ENCODE measurements at places on chromosomes 2 and 18.
A peak's percentile ranks its signal among the peaks of the same experiment; 100 is the strongest.

GRCh38 chr2:127829845-127830246 is 18.9 kb upstream of the WDR33 start:
- DNase-seq = no peak

DNA sequence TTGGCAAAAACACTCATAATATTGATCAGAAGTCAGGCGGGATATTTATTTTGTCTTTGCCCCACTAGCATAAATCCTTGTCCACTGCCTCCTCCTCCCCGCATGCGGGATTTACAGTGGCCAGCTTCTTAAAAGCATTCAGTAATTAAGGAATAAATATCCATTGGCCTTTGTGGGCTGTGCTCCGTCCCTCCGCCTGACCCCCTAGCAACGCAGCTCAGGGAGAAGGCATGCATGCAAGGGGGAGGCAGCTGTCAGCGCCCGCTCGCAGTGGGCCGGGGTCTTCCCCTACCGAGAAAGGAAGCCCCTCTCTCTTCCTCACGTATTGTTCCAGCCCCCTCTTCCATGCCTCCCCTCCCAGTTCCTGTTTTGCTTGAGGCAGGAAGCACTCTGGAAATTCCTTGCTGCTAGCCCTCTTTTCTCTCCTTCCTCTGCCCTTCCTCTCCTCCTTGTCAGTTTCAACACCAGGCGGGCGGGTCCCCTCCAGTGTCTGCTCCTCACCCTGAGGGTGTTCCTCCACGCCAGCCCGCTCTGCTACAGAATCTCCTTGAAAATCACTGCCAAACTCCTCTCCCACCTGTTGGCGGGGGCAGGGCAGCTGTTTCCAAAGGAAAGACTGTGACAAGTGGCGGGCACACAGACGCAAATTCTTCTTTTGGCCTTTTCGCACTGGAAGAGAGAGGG is 60.1 kb downstream of the GBX2 start:
- no peak for DNase-seq

GRCh38 chr2:151760139-151760650 is 25.9 kb upstream of the NEB start:
- DNase-seq = no peak

GRCh38 chr2:219561179-219562048 is 9.9 kb downstream of the OBSL1 start:
- DNase-seq = no peak

- no peak for DNase-seq
These were observed 82.6 kb upstream of the FRZB start for GRCh38 chr2:182949052-182949451.

GRCh38 chr2:201228271-201228911 is 31.9 kb upstream of the CASP8 start:
- DNase-seq = no peak

- DNase-seq = no peak
These were observed 677.0 kb downstream of the SUCLG1 start for GRCh38 chr2:83782122-83782521.

DNA sequence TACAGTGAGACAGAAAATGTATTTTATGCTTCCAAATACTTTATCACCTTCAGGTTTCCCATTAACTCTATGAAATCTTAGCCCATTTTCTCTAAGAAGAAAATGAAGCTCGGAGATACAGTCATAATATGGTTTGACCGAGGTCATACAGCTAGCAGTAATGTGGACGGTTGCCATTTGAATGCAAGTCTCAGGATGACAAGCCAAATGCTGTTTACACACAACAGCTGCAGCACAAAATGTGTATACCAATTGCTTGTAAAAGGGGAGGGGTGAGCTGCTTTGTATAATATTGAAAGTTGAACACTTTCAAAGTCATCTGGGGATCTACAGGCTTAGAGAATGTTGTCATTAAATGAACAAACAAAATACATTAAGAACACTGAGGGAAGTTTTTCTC is 93.8 kb upstream of the FSIP2 start:
- DNase-seq = no peak

DNA sequence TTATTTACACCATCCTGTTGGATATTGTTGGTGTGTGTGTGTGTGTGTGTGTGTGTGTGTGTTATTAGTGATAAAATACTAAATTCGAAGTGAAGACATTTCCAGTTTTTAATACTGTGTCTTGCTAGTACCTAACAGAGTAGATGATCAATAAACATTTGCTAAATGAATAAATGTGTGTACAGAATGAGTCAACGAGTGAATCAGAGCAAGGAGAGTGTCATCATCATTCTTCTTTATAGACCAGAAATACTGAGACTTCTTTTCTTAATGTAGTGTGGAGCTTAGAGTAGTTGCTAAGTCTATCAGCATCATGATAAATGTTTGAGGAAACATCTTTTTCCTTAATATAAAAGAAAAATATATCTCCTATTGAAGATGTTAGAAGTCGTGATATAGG is 169.7 kb upstream of the SATB2 start:
- DNase-seq = no peak

DNA sequence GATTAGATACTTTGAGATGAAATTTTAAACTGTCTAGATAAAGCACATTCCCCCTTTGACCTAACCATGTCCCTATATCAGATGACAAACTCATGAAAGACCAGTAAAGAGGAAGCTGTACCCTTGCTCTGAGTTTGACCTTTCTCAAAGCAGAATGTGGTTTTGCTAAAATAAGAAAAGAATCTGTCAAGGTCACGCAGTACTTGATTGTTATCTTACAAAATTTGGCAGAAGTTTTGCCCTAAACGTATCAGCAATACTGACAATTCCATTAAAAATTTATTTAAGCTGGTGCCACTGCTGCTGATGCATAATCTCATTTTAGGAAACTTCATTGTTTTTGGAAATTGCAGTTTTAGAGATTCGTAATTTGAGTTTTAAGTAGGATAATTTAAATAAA is 31.2 kb upstream of the GALM start:
- no peak for DNase-seq

DNA sequence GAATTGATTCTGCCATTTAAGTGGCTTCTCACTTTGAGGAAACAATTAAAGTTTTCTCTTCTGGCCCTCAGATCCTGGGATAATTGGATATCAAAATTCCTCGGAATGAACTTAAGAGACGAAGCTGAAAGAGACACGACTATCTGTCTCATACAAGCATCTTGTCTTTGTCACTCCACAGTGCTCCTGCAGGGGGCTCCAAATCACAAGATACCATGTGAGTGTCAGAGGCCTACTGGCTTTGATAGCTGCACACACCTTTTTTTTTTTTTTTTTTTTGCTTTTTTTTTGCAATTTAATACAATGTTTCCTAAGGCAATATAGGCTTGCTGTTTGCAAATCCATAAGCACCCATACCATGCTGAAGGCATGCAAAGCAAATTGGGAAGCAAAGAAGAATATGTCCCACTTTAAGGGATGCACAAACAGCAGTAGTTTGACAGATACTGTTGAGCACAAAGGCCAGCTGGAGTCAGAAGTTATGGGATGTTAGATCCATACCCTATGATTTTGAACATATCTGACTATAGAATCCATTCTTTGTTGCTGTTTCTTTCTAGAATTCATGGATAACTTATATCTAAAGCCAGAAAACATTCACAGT is 109.0 kb upstream of the CBLN2 start:
- peak; percentile 59 for DNase-seq

GRCh38 chr2:118808429-118808809 is 39.0 kb downstream of the EN1 start:
- no peak for DNase-seq

DNA sequence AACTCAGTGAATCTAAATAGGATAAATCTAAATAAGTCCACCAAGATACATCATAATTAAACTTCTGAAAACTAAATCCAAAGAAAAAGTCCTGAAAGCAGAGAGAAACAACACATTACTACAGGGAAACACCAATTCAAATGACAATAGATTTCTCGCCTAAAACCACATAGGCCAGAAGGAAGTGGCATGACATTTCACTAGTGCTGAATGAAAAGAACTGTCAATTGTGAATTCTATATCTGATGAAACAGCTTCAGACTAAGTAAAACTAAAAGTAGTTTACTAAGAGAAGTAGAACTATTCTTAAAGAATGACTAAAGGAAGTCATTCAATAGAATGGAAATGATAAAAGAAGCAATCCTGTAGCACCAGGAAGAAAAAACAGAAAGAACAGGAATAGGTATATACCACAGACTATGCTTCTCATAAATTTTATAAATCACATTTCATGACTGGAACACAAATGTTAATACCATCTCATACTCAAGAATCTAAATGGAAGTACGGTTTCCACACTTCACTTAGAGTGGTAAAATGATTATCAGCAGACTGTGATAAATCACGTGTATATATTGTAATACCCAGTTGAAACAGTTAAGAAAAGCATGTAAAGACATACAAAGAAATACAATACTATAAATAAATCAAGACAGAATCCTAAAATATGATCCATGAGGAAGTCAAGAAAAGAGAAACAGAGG is 46.4 kb downstream of the ASXL2 start:
- DNase-seq = no peak

- DNase-seq = no peak
These were observed 116.1 kb downstream of the CAMKMT start for GRCh38 chr2:44477657-44478414.

- DNase-seq = no peak
These were observed 45.9 kb downstream of the ITPRID2 start for GRCh38 chr2:181937473-181937872.

DNA sequence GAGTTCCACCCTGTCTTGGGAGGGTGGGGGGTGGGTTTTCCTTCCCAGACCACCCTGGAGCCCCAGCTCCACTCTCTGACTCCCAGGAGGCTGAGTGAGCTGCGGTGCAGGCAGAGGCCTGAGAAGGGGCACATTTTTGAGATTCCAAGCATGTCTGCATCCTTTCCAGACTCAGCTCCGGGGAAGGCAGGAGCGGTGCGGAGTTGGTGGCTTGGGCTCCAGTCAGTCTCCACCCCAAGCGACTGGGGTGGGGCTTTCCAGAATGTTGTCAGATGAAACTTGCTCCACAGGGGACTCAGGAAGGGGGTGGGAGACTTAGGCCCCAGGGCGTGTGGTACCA is 44.2 kb upstream of the HS6ST1 start:
- no peak for DNase-seq

DNA sequence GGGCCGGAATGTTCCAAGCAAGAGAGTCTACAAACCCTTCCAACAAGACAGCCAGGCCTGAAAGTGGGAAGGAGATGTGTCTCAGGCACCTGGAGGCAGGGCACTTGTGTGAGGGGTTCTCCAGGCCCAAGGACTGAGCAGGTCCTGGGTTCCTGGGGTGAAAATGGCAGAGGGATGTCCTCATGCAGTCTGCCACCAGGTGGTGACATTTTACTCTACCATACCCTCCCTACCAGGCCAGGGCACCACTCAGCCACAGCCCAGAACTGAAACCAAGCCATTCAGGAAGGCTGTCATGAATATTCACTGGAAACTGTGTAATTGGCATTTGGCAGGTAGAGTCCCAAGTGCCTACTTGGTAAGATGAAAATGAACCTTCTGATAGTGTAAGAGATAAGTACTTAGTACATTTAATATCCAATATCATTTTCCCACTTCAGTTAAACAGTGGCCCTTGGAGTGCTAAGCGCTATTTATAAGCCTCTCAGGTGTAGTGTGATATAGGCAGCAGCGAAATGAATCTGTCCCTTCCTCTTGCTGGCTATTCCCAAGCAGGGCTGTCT is 185.1 kb downstream of the MYO5B start:
- DNase-seq = peak; percentile 24

DNA sequence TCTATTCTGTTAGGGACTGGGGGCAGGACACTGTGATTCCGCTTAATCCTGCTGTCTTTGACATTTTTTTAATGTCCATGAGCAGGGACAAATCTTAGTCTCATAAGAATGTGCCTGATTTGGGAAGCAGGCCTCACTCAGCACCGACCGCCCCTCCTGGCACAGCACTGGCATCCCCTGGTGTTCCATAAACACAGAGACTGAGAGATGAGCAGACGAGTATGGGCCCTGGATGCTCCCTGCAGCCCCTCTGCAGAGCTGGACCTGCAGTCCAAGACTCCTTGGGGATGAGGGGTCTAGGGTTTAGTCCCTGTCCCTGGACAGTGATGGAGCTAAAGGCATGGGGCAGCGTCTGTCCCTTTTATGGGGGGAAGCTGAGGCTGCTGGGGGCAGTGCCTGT is 81.6 kb downstream of the NDUFA10 start:
- DNase-seq = no peak

DNA sequence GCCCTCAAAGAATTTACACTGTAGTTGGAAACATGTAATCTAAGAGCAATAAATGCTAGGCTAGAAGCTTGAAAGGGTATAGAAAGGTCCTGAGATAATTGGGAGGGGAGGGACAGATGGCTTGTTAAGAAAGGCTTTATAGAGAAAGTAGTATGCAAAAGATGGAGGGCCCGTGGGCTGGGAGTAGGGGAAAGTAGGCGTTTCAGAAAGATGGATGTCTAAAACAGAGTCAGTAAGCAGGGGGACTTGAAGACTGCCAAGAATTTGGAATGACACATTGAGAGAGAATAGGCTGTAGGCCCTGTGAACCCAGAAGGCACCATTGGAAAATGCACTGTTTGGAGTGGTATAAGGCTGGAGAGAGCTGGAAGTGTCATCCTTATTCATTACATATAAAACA is 822 bp downstream of the PSMG2 start:
- no peak for DNase-seq

GRCh38 chr18:52716973-52717372 is 377.0 kb downstream of the DCC start:
- DNase-seq = no peak

GRCh38 chr2:157194844-157195243 is 62.7 kb upstream of the GALNT5 start:
- DNase-seq = no peak

DNA sequence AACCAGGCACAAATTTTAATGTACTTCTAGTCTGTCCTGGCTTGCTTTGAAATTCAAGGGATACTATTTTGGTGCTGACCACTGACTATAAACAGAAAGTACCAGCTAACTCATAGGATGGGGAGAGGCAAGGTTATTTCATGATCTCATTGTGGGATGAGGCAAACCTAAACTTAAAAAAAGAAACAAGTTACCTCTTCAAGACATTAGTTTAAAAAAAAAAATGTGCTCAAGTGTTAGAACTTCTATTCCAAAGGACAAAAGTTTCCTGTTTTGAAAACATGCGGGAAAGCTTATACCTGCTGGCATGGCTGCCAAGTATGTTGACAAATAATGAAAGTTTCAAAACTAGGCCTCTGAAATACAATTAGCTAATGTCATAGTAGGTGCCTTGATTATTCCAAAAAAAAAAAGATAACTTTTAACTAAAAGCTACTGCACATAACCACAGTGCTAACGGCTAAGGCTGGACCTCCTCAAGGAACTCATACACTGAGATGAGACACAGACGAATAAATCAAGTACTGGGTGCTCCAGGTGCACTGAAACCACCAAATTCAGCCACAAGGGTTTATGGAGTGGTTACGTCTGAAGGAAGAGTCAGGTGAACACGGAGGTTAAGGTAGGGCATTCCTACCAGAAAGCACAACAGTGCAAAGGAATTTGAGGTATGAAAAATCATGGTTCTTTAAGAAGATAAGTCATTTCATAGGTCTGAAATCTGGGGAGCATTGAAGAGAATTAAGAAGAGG is 38.1 kb downstream of the TMEM131 start:
- no peak for DNase-seq

DNA sequence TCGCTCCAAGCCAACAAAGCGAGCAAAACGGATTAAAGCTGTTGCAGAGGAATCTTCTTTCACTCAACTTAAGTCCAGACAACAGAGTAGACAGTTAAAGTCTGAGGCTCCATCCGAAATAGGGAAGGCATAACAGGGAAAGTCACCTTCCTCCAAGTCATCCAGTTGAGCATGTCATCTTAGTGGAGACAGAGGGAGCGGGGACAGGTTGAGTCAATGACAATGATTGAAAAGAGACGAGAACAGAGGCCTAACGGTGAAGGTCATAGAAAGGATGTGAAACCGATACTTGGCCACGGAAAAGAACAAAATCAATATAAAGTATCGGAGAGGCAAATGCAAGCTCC is 455 bp downstream of the C18orf32 start:
- no peak for DNase-seq
